ENCODE measurements at places on chromosomes 13 and 19.

GRCh38 chr19:934865-935479, 9.1 kb downstream of the ARID3A start:
- no peak for ATAC-seq

- ATAC-seq, result no peak
These were observed 52.1 kb downstream of the C13orf46 start for GRCh38 chr13:113921763-113922162.

GRCh38 chr13:66475061-66475460, 755.1 kb downstream of the PCDH9 start:
- no peak for ATAC-seq

- ATAC-seq, result no peak
These were observed 33.1 kb upstream of the TNFAIP8L1 start for GRCh38 chr19:4606181-4606580.

DNA sequence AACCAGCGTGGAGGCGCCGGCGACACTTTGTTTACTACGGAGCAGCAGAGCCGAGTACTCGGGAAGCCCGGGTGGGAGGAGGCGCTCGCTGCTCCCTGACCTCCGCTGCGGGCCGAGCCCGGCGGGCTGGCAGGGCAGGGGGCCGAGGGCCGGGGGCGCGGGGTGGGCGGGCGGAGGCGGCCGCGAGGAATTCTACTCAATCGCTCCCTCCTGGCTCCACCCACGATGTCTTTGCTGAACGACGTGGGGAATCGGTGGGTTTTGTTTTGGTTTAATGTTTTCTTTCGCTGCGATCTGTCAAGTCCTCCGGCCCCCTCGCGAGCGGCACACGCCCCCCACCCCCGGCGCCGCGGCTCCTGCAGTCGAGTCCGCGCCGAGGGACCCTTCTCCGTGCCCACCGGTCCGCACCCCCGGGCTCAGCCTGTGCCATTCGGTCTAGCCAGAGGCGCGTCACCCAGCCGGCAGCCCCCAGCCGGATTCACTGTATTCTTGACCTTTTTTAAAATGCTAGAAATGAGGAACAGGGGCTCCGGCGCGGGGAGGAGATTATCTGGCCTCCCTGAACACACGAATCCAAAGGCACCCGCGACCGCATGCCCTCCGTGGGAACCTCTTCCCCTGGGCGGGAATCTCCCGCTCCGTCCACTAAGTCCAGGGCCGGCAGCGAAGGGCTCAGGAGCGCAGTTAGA, 636 bp upstream of the FOXO1 start:
- ATAC-seq, result peak; percentile 3

DNA sequence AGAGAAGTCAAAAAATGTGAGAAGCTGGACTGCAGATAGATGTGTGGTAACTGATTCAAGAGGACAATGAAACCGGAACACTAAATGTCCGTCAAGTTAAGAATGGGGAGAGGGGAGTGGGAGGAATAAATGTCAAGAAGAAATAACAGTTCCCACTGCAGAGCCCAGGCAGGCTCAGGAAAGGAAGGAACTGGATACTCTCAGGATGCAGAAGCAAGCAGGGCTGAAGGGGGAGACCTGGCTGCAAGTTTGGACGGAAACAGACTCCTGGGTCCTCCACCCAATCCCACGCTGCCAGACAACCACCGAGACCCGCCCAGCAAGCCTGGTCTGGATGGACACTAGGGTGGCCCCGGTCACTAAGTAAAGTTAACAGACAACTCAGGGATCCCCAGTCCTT, 18.1 kb downstream of the TUBGCP3 start:
- ATAC-seq, result no peak

- ATAC-seq, result no peak
These were observed 36.5 kb downstream of the SPTBN4 start for GRCh38 chr19:40503320-40503695.

- ATAC-seq, result no peak
These were observed 73.6 kb downstream of the COG3 start for GRCh38 chr13:45538382-45538781.

DNA sequence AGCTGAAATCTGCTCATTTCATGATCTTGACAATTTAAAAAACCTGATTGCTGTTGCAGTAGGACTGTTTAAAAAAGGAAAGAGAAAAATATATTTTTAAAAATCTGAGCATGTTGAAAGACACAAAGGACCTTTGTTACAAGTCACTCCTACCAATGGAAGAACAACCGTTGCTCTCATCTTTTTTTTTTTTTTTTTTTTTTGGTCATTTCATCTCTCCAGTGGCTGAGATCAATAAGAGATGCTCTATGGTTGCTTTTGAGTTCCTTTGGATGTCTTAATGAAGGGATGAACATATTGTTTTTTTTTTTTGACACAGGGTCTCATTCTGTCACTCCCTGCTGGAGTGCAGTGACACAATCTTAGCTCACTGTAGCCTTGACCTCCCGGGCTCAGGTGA, 29.2 kb downstream of the LRCH1 start:
- no peak for ATAC-seq

DNA sequence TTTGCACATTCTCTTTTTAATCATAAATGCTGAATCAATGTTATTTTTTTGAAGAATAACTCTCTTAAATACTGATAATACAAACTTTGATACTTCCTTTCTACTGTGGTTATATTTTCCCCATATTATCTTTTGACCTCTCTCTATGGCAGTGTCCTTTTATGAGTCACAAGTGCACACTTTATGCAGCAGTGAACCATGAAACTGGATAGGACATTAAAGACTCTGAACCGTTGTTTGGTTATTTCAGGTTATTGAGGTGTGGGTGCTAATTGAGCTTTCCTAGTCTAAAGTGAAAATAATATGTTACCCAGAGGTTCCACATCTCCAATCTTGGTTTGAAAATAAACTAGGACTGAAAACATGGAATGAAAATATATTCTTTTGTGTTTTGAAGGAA, 71.4 kb downstream of the DGKH start:
- ATAC-seq, result no peak

DNA sequence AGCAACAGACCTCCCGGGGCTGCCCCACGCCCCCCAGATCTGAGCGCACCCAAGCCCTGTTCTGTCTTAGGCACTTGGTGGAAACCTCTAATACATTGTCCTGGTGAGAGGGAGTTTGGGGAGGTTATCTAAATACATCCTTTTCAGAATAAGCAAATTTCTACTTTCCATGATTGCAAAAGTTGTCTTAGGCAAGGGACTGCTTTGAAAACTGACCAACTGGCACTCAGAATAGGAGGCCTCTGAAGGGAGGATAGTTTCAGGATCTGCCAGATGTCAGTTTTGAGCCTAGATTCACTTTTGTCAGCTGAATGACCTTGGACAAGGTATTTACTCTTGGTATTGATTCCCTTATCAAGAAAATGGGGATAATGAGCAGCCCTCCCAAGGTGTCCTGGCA, 11.8 kb downstream of the SERP2 start:
- no peak for ATAC-seq

GRCh38 chr19:41495589-41495988, 52.6 kb downstream of the ERICH4 start:
- ATAC-seq, result no peak

- no peak for ATAC-seq
These were observed 18.1 kb downstream of the N4BP2L1 start for GRCh38 chr13:32409561-32410421.

DNA sequence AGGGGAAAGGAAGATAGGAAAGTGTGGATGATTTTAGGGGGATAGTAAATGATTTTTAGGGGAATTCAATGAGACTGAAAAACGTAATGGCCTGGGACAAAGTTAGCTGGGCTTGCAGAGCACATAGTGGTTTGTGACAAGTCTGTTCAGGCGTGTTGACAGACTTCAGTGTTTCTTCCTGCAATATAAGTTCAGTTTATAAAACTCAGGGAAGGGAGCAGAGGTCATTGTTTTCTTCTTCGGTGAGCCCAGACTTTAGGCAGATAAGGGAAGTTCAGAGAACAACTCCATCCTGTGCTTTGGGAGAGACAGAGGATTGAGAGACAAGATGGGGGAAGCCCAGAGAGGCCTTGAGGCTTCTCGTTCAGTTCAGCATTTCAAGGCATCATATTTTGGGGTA, 45.2 kb upstream of the SLC7A1 start:
- no peak for ATAC-seq

DNA sequence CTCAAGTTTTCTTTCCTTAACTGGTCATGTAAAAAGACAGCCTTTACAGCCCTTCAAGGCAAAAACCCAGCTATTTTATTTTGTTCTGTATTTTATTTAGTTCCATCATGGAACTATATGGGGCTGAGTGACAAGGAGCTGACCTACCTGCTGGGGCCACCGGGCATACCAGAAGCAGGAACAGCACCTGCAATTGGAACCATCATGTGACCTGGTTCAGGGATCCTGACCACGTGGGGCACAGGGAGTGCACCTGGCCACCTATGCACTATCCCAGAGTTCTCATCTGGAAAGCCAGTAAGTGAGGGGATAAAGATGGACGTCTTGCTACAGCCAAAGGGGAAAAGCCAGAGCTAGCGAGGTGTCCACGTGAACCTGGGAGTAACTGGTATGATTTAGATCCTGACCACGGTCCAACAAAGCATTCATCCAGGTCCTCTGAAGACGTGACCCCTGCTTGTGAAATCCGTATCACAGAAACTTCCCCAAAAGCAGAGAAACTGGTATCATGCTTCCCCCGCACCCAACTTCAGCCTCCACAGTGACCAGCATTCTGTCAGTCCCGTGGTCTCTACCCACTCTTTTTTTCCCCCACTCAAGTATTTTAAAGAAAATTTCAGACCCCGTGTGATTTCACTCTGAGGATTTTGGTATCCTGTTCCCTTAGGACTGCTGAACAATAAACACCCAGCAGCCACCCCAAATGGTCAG, 40.5 kb upstream of the SLC15A1 start:
- ATAC-seq, result no peak

GRCh38 chr13:44395976-44396694, 22.5 kb downstream of the SERP2 start:
- no peak for ATAC-seq

All from activated CD4-positive, CD25-positive, alpha-beta regulatory T cell treated with anti-CD3 and anti-CD28 coated beads, Interleukin-2, amount 50 U/mL, for 24 hours (primary cell).